ENCODE measurements at places on chromosomes 11 and 22.
A peak's percentile ranks its signal among the peaks of the same experiment; 100 is the strongest.

DNA sequence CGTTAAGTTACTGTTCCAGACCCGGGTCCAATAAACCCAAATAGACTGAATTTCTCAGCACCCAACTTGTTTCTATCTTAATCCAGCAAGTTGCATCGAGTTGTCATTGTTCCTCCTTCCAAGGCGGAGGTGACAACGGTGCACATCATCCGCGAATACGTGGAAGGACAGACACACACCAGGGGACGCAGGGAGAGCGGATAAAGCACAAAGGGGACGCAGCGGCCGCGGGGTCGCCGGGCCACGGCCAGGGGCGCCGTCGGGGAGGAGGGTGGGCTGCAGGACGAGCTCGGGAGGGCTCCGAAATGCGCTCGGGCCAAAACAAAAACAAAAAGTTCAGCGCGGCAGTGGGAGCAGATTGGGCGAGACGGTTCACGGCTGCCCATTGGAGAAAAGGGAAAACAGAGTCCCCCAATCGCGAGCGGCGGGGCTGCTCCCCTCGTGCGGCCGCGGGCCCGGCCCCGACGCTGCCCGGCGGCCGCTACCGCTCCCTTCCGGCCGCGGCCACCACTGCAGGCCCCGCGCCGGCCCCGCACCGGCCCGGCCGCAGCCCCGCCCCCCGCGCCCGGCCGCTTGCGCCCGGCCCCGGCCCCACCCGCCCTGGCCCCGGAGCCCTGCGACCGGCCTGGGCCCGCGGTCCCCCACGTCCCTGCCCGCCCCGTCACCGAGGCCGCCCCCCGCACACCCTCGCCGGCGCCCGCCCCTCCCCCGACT, 518 bp downstream of the KMT5B start:
- peak; percentile 84 for ATAC-seq

DNA sequence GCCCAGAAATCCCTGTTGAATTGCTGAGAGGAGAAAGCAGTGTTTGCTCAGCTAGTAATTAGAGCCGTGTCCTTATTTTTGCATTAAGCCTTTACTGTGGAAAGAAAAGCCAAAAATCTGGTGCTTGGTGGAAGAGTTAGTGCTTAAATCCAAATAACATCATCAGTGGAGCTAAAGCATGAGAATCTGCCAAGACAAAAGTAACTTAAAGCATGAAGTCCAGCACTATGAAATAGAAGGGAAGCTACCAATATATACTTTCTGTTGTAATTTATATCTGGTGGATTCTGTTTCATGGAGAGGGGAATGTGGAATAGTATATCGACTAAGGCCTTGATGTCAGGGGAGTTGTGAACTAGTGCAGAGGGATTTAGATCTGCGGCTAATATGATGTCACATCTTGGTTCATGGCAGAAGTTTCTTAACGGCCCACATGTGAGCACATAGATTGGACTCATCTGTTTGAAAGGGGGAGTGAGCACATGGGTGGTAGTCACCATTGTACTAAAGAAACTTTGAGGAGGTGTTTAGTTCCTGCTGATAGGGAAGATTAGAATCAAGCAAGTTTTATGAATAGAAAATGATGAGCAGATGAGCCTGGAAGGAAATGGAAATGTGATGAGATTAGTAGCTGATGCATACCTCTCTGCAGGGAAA, 224.4 kb upstream of the MTNR1B start:
- no peak for ATAC-seq

- ATAC-seq, result no peak
These were observed 15.6 kb upstream of the DNAJB7 start for GRCh38 chr22:40877488-40877887.

GRCh38 chr22:24819911-24820461, 14.0 kb downstream of the SGSM1 start:
- peak; percentile 57 for ATAC-seq

- peak; percentile 43 for ATAC-seq
These were observed 76.1 kb upstream of the RTL6 start for GRCh38 chr22:44574057-44574639.

GRCh38 chr22:23553924-23554870, 25.9 kb downstream of the IGLL1 start:
- ATAC-seq, result no peak

GRCh38 chr11:2571598-2572281, 126.9 kb downstream of the KCNQ1 start:
- no peak for ATAC-seq

DNA sequence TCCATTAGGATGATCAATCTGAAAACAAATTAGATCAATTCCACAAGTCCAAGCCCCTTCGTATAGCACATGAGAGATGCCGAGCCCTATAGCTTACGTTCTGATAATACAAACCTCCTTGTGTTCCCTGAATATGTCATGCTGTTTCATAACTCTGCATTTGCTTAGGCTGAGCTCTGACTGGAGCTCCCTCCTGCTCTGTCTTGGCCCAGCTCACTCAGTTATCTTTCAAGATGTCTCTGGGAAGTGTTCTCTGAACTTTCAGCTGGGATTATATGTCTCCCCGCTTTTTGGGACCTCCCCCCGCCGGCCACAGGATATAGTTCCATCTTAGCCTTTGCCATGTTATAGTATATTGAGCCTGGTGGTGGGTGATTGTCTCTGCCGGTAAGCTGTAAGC, 44.0 kb downstream of the FDX1 start:
- ATAC-seq, result peak; percentile 53

DNA sequence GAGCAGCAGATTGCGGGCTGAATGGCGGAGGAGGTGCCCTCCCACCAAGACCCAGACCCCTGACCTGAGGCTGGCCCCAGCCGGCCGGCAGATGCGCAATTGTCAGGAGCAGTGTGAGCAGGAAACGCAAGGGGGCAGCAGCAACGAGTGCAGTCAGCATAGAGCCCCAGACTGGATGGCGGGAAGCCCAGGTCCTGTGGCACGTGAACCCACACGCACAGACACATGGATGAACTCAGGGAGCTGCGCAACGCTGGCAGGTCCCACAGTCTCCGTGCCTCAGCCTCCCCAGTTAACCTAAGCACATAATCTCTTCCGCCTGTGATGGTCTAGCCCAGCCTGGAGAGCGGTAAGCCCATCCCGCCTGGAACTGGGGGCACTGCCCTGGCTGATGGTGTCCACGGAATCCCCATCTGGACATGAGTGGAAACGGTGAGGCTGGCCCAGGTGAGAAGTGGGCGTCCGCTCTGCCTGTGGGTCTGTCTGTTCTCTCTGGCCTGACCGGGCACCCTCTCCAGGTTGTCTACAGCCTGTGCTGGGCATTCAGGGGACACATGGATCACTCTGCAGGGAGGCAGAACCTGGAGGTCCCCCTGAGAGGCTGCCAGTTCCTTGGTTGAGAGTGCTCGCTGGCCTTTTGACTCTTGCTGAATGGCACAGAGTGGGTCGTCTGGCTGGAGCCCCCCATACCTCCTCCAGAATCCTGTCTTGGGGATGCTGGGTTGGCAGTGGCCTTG, 626 bp upstream of the TBX10 start:
- ATAC-seq, result peak; percentile 40

DNA sequence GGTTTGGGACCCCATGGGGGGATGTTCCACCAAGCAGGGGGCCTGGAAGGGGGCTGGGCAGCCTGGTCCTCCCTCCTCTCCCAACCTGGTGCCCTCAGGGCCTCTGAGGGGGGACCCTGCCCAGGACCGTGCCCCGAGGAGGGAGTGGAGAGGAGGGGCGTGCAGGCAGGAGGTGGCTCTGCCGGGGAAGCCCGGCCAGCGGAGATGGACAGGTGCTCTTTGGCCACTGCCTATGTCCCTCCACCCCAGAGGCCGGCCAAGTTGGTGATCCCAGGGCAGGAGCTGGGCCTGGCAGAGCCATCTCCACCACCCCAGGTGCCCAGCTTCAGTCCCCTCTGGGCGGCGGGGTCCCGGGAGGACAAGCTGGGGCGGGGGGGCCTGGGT, 2.4 kb downstream of the MUC2 start:
- ATAC-seq, result no peak

DNA sequence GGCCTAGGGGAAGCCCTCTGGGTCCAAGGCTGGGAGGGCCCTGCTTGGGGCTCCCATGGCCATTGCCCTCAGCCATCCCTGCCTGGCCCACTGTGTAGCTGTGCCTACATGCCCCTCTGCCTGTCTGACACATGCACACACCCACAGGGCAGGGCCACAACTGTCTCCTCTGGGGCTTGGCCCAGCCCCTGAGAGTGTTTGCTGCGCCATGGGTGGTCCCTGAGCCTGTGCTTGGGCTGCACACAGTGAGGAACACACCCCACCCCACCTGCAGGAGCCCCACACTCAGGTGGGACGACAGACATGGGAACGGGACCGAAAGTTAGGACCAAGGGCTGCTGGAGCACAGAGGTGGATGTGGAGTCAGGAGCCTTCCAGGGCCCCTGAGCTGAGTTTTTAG, 489.5 kb downstream of the TBC1D22A start:
- no peak for ATAC-seq

DNA sequence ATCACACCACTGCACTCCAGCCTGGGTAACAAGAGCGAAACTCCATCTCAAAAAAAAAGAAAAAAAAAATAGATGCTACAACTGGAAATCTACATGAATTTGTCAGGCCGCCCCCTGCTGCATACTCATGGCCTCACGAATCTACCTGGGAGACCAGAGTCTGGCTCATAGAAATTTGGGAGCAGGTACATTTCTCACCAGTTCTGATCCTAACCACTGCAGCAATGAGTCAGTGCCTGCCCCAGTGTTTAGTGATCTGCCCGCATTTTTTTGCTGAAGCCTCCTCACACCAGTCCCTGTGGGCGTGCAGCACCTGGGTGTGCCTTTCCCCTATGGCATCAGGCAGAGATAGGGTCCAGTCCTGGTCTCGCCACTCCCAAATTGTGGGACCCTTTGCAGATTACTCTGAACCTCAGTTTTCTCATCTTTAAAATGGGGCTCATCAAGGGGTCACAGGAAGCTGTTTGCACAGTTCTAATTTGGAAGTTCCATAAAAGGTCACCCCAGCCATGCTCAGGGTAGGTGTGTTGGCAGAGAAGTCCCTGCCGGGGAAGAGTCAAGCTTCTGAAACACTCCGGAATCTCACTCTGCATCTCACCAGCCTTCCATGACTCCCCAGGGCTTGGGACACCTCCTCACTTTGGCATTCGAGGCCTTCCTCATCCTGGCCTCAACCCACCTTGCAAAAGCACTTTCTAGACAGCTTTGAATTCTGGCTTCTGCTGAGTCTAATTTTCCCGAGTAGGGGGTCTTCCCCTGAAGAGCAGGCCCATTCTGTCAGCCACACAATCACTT, 39.3 kb upstream of the LINC01488 start:
- no peak for ATAC-seq

DNA sequence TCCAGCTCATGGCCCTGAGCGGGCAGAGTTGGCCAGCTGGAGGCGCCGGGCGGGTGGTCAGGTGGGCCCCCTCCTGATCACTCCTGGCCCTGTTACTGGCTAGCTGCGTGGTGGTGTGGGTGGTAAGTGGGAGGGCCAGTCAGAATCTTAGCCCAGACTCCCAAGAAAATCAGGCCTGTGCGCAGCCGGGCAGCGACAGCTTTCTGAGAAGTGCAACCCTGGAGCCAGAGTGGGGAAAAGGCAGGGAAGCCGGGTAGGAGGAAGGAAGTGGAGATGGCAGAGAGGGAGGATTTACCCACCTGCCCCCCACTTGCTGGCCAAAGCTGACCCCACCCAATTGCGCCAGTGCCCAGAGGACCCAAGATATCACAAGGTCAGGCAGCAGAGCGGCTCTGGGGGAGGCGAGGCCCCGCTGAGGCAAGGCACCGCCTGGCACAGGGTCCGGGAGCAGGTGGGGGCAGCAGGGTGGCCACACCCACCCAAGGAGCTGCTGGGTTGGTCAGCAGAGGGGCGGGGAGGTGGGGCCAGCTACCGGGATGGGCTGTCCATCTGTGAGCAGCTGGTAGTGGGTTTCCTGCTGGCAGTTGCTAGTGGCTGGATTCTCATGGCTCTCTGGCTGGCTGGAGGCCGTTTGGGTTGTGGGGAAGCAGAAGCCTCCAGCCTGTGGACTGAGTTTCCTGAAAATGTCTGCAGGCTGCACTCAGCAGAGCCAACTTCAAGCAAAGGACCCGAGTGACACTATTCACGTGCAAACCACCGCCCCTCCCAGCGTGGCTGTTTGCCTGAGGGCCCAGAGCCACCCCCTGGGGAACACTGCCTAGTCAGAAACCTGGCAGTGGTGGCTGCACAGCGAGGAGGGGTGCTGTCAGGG, 196.4 kb downstream of the IGLL1 start:
- ATAC-seq, result no peak

DNA sequence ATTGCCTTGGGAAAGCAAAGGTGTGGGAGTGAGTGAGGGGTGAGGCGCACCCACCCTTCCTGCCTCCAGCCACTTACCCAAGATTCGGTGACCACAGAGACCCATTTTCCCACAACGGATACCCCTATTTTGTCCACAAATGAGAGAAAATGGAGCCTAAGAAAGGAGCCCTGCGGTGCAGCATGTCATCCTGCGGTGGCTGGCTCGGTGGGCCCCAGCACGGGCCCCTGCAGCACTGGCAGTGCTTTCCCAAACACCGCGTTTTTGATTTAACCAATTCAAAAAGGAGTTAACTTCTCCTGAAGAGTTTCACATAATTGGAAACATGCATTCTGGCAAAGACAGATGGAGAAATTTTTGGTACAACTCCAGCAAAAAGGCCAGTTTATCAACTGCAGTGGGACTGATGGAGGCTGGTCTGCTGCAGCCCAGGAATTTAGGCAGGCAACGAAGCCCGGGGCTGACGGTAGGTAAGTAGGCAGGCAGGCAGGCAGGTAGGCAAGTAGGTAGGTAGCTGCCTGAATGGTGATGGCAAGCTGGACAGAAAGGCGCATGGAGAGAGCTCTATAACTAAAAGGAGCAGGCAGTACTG, 84.2 kb downstream of the FDX1 start:
- ATAC-seq, result no peak

DNA sequence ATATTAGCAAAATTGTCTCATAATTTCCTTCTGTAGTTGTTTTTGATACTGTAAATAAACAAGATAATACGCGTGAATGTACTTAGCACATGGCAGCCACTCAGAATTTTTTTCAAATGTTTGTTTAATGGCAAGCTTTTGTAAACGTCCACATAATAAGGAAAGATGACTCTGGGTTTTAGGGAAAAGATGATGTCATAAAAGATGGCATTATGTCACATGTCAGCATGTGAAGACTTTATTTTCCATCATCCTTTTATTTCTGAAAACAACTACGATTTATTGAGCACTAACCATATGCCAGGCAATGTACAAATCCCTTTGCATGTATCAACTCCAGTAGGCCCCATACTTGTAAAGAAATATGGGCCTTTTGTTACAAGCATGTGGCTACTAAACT, 139.9 kb downstream of the C11orf91 start:
- ATAC-seq, result no peak

DNA sequence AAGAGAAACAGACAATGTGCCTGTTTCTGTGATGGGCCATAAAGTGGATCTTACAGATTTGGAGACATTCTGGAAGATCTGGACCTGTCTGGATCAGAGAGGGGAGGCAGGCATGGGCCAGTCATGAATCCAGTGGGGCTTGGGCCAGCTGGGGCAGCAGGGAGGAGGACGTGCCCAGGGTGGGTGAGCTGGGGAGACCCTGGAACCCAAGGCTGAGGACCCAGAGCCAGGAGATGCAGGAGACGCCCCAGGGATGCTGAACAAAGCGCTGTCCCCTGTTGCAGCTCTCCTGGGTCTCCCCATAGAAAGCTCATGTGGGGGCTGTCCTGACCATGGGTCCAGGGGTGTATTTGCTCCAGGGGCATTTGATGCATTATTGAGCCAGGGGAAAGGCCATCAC, 1.5 kb upstream of the APOBEC3A start:
- no peak for ATAC-seq

GRCh38 chr11:76767659-76768058, 15.5 kb upstream of the TSKU start:
- ATAC-seq, result no peak

GRCh38 chr11:101128571-101129202, 926 bp downstream of the PGR start:
- peak; percentile 31 for ATAC-seq

GRCh38 chr11:1828542-1828941, 6.2 kb upstream of the SYT8 start:
- no peak for ATAC-seq

Measured in gastroesophageal sphincter (tissue), 4 donors.